Smooth muscle cell of the brain vasculature (primary cell): ENCODE measurements at places on chromosomes 13 and 19.

- DNase-seq, result no peak
Measured at GRCh38 chr13:97142452-97142851, 79.7 kb upstream of the MBNL2 start.

DNA sequence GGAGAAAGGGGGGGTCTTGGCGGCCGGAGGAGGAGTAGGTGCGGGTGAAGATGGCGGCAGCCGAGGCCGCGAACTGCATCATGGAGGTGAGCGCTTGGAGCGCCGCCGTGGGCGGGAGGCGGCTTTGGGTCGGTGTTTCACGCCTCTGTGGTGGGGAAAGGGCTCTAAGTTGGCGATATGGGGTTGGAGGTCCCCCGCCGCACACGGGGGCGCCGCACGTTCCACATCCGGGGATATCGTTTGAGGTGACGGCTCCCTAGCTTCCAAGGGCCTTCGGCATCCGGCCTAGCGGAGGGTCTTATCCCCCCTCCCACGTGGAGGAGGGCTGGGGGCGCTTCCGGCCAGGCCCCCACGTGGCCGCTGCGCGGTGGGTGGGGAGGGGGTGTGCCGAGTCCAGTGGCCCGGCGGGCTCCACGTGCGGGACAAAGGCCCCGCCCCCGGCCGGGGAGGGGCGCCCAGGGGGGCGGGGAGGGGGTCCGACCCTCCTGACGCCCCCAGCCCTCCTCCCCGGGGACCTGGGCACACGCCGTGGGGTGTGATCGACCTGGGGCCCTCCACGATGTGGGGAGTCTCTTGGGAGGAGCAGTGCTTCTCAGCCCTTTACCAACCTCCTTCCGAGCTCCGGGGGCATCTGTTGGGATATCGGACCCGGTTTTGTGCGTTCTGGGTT lies at the start of gene PRMT1:
PRMT1 (plus strand) TSS at position 41 of the 670 bp plus-strand sequence; CDS start at position 51, 10 bp downstream.
- DNase-seq, result no peak

DNA sequence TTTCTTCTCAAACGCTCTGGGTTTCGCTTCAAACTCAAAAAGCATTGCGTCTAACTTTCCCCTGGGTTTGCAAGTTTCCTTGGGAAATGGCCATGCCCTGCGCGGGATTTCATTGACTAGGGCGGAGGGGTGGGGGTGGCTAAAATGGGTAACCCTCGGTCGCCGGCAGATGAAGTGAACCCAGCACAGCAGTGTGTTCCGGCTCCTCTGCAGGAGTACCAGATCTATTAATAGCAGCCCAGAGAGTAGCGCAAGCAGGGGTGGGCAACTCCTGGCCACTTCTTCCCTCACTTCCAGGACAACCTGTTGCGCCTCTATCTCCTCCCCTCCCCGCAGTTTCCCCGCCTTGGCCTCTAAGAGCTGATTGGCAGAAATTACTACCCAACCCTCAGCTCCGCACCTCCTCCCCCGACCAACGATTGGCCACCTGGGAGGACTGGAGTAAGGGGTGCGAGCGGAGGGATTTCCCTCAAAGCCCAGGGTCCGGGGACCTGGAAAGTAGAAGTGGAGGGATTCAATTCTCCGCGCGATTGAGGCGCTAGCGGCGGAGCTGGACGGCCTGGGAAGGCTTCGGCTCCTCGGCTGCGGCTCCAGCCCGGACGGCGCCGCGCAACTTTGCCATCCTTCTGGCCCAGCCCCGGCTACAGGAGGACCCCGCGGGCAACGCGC lies at the start of gene FREM2:
FREM2 (plus strand) TSS at position 501 of the 669 bp plus-strand sequence. CDS start 268 bp downstream, outside the sequence.
- DNase-seq, result no peak

DNA sequence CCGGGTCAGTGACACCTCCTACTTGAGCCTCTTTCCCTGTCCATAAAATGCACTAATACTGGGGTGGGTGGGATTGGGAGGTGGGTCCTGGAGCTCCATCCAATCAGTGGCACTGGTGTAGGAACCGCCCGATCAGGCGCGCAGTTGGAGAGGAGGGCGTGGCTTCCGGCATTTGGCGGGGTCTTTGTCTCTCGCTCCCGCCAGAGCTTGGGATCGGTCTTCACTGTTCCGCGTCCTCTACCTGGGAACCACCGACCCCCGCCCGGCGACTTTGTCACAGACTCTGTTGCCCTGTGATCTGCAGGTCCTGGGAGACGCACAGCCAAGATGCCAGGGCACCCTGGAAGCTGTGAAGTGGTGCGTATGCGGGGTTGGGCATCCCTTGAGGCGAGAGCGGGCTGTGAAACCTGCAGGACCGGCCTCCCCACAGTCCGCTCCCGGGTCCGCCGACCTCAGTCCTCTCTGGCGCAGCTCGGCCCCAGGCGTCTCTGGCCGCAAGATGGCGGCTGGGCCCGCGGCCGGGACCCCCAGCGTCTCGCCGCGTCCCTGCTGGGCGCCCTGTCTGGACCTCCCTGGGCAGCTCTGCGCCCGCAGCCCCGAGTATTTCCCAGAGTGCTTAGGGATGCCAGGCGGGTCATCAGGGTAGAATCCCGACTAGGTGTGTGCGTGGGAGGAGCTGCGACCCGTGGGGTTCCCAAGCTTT lies 41.6 kb upstream of the ZNF730 start:
- DNase-seq, result peak; percentile 43

- DNase-seq, result no peak
Measured at GRCh38 chr13:61415058-61415721, 459 bp downstream of the PCDH20 start.

- DNase-seq, result no peak
Measured at GRCh38 chr13:44976196-44976595, 13.1 kb downstream of the NUFIP1 start.

- no peak for DNase-seq
Measured at GRCh38 chr19:17415121-17415520, 4.7 kb upstream of the MVB12A start.

DNA sequence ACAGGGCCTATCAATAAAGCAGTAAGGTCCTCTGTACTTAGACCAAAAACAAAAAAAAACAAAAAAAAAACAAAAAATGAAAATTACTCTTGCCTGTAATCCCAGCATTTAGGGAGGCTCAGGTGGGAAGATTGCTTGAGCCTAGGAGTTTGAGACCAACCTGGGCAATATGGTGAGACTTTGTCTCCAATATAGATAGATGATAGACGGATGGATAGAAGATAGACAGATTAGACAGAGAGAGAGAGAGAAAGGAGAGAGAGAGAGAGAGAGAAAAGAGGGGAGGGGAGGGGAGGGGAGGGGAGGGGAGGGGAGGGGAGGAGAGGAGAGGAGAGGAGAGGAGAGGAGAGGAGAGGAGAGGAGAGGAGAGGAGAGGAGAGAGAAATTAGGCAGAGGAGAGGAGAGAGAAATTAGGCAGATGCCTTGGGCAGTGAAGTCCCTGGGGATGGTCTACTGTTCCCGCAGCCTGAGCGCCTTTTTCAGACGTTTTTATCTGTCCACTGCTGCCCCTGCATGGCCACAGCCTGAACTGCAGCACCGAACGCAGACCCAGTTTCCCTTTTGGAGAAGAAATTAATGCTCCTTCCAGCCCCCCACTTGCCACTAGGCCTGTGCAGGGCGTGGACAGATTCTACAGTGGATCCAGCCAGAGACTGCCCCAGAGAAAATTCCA lies 9.8 kb upstream of the ZNF627 start:
- peak; percentile 24 for DNase-seq

DNA sequence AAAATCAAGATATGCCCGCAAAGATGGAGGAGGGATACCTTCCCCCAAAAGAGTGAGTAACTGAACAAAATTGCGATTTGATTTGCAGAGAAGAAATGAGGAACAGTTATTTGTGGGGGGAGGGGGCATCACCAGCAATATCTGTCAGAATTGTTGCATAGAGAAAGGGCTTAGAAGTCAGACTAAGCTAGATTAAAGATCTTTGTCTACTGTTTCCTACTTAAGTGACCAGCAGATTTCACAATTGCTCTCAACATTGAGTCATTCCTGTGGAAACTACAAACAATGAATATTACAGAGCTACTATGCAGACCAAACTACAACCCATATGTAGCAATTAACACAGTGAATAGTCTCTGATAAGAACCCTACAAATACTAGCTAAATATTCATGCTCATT lies 27.4 kb downstream of the FPR3 start:
- no peak for DNase-seq

- no peak for DNase-seq
Measured at GRCh38 chr19:41377977-41378709, 1.8 kb downstream of the TMEM91 start.

GRCh38 chr13:85659493-85659892 lies 139.7 kb downstream of the SLITRK6 start:
- no peak for DNase-seq

DNA sequence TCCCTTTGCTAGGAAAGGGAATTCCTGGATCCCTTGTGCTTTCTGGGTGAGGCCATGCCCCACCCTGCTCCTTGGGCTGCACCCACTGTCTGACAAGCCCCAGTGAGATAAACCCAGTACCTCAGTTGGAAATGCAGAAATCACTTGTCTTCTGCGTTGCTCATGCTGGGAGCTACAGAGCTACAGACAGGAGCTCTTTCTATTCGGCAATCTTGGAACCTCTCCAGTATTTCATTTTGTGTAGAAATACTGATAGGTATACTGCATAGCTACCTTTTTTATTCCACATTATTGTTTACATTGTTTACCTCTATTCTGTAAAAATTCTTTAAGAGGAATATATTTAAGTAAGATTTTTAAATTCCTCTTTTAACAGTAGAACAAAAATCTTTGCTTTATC lies 302.5 kb upstream of the SLITRK5 start:
- DNase-seq, result no peak

- DNase-seq, result no peak
Measured at GRCh38 chr13:20331949-20332348, 99.8 kb upstream of the GJB6 start.

DNA sequence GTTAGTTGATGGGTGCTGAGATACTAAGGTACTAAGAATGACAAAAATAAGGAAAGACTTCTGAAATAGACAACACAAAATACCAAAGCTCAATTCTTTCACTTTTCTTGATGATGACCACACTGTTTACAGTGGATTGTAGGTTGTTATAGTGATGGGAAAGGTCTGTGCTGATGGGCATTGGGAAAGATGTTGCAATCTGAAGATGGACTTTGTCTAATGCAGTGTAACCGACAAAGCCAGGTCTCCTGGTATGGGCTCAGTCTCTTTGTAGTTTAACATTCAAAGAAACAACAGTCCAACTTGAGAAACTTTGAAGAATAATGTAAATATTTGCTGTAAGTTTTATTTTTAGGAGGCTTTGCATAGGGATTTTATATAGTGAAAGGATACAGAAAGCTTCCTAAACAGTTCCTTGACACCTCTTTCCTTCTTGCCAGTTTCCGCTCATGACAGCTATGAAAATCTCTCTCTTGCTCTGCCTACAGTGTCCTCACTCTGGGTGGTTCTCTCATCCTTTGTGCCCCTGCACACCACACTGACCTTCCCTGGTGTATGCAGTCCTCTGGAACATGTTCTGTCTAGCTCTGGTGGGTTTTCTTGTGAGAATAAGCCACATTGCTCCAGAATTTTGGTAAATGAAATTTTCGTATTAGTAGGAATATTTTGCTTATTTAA lies 172.2 kb downstream of the KCNRG start:
- no peak for DNase-seq

DNA sequence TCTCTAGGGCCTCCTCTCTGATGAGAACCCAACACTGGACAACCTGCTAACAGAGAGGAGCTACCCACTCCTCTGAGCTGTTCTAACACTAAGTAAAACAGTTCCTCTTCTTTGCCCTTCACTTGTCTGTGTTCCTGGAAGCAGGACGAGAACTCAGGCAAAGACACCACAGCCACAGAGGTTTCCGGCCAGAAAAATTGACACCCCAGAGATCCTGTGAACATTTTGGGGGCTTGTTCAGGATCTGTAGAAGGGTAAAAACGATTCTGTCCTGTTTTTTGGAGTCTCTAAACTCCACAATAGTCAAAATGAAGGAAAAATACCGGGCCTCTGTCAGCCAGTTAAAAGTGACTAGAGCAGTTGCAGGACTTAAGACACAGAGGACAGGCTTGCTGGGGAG lies 165.9 kb downstream of the B3GLCT start:
- DNase-seq, result no peak

GRCh38 chr13:92573467-92574057 lies 653.0 kb upstream of the GPC6 start:
- no peak for DNase-seq

DNA sequence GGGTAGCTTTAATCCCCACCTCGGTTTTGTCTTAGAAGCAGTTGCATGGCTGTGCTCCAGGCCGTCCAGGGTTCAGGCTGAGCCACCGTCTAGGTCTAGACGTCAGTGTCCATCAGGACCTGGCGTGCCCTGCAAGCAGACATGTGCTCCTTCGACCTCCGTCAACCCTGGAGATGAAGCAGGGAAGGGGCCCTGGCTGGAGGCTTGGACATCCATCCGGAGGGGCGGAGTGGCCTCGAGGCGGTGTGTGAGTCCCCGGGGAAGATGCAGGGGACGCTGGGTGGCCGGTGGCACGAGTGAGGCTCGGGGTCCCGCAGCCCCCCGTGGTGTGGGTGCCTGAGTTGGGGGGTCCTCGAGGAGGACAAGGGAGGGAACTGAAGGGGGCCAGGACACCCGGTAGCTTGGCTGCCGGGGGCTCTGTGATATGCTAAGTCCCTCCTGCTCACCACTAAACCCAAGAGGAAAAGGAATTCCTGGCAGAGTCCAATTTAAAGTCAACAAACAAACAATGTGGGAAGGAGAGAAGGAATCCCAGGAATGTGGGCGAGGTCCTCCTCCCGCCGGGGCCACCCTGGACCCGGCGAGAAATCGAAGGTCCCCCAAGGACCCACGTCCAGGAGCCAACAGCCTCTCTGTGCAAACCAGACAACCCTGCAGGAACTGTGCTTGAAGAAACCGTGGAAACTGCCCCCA lies 14.9 kb upstream of the PTBP1 start:
- DNase-seq, result no peak

DNA sequence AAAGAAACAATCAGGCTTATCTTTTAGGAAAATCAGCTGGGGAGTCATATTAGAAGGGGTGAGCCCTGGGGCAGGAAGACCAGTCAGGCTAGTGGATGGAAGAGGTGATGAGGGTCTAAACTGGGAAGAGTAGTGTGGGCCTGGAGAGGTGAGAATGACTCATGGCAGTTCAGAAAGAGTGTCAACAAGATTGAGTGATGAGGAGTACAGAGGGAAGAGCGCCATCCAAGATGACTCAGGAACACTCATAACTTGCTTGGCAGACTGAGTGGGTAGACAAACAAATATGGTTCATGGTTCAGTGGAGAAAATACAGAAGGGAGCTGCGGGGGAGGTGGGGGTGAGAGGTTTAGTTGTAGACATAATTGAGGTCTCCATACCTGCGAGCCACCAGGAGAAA lies 17.3 kb upstream of the CLDN10 start:
- no peak for DNase-seq

DNA sequence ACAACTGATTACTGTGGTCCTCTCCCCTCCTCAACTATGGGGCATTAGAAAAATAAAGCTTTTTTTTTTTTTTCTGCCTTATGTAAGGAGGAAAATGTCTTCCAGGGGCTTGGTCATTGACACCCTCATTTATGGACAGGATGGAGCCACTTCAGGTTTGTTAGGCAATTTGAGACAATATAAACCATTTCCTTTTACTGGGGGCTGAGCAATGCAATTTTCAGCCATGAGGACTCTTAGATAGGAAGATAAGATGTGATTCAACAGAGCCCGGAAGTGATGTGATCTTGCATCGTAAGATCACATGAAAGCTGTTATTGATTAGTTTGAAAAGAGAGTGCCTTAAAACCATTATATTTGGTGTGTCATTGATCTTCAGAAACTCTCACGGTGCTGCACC lies 210.8 kb downstream of the OXGR1 start:
- no peak for DNase-seq

- DNase-seq, result no peak
Measured at GRCh38 chr13:109651854-109652253, 134.5 kb downstream of the IRS2 start.

- DNase-seq, result no peak
Measured at GRCh38 chr13:41639955-41640780, 182.8 kb downstream of the RGCC start.
